ENCODE measurements at places on chromosomes 7 and 10. TPM values are rescaled to one million over a fixed set of nuclear protein-coding genes. Genes with fewer than 3 reads are reported as not detected.
A peak's percentile ranks its signal among the peaks of the same experiment; 100 is the strongest.

DNA sequence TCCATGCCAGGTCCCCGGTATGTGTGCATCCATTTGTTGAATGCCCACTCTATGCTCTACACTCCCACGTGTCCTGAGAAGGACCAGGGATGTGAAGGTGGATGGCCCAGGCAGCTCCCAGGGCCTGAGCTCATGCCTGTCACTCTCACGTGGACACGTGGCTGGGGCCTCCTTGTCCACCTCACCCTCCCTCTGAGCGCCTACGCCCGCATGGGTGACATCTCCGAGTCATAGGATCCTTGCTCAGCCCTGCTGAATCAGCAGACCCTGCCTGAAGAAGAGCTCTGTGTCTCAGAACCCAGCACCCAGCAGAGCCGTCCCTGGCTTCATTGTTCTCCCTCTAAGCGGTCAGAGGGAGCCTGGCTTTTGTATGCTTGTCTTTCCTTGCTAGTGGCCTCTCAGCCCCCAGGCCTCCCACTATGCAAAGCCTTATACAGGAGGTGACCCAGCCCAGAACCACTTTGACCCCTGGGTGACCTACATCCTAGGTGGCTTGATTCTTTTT is 107.9 kb upstream of the PPIF start:
- peak; percentile 72 for DNase-seq

- DNase-seq = no peak
Measured at GRCh38 chr10:78948621-78949030, 120.1 kb upstream of the ZMIZ1 start.

DNA sequence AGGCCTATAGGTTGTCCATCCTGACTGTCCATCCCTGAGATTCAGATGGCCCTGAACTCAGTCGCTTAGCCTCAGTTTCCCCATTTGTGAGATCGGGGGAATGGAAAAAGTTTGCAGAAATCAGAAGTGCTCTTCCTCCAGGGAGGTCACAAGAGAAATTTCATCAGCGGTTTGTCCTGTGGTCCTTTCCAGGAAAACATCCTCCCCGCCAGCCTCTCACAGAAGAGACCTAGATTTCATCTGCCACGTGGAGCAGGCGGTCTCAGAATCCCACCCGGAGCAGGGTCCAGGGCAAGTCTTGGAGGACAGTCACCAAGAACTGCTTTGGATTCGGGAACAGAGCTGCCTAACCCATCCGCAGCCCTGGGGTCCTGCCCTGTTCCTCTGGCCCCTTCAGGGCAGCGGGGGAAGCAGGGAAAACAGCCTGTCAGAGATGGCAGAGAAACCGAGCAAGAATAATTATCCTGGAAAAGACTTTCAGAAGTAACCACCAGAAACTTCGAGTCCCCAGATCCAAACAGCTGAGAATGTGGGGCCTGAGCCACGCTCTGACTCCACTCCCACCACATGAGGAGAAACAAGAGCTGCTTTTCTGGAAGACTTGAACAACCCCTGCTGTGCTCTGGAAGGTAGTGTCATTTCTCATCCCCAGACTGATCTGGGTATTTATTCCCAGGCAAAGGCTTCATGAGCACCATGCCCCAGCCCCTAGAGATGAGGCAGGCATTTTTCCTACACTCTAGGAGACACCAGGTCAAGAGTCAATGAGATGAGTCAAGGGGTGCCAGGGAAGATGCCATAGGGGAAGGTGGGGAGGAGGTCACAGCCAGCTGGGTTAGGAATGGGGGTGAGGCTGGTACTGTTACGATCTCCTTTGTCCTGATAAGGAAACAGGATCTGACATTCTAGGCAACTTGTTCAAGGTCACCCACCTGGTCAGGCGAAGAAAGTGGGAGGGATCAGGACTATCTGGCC is 1.1 kb upstream of the TNS3 start:
- no peak for DNase-seq

Gene SEC31B
- total RNA-seq = 4.6 TPM

Gene EIF3A
- 85.2 TPM for total RNA-seq

Gene KCP
- total RNA-seq = 1.4 TPM

Data from umbilical cord (tissue), 2 donors.